ENCODE measurements at places on chromosomes 7 and 10.
A peak's percentile ranks its signal among the peaks of the same experiment; 100 is the strongest.

DNA sequence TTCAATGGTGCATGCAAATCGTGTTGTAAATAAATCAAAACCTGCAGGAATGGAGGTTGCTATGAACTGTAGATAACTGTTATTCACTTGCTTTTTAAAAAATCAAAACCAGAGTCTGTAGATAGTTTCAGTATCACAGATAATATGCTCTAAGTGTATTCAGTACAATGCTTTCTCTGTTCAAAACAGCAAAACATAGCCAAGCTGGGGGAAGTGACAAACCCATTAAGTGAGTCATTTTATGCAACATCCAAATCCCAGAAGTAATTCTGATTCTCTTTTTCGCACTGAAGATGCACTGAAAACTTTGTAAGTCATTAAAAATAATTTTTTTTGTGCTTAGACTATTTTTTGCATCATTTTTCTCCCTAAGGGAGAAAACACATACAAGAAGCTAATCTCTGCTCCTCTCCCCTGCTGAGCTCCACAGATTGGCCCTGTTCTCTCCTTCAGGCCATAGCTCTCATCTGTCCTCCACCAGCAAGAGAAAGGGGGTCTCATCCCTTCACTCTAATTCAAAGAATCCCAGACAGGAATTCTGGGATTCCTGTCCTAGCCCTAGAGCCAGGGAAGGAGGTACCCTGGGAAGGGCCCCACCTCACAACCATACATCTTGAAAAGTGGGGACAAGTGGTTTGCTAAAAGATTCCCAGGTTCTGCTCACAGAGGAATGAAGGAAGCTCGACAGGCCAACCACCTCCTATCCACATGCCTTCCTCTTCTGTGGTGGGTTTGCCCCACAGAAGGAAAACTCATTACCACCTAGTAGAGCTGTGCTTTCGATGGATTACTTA lies 4.9 kb downstream of the PRTFDC1 start:
- H3K4me1 ChIP-seq: peaks cover 6% of the 10 kb centered on the region
- H3K27ac ChIP-seq: no peak overlapping the region
- H3K27me3 ChIP-seq: no peaks in the 10 kb centered on the region
- H3K4me3 ChIP-seq: no peak overlapping the region

GRCh38 chr7:23864973-23865372 lies 155.0 kb downstream of the STK31 start:
- no peak overlapping the region for H3K4me3 ChIP-seq
- H3K27ac ChIP-seq: no peak overlapping the region
- DNase-seq: no peak
- no peaks in the 10 kb centered on the region for H3K27me3 ChIP-seq
- no peaks in the 10 kb centered on the region for H3K4me1 ChIP-seq

GRCh38 chr10:43479275-43479674 lies 42.4 kb downstream of the ZNF487 start:
- H3K27ac ChIP-seq: no peak overlapping the region
- no peak overlapping the region for H3K4me3 ChIP-seq
- H3K27me3 ChIP-seq: no peaks in the 10 kb centered on the region
- no peak for DNase-seq

DNA sequence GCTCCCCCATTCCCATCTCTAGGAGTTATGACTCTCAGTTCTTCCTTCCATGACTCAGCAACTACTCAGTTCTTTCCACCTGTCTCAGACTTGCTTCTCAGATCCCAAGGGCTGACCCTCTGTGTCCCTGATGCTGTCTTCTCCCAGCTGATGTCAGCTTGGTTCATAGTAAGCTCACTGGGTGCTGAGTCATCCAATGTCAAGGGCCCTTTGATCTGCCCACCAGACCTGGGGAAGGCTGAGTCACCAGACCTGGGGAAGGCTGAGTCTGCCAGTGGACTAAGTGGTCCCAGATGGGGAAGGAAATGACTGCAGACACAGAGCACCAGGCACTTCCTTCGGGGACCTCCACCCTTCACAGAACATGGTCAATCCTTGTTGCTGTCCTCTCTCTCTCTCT lies 76.1 kb upstream of the ZEB1 start:
- H3K27ac ChIP-seq: no peak overlapping the region
- no peaks in the 10 kb centered on the region for H3K27me3 ChIP-seq
- DNase-seq: no peak
- H3K36me3 ChIP-seq: no peaks in the 10 kb centered on the region
- no peak overlapping the region for H3K4me3 ChIP-seq

- no peak overlapping the region for H3K4me3 ChIP-seq
- H3K27ac ChIP-seq: no peak overlapping the region
- H3K27me3 ChIP-seq: no peaks in the 10 kb centered on the region
Measured at GRCh38 chr10:101535949-101536348, 52.1 kb downstream of the POLL start.

DNA sequence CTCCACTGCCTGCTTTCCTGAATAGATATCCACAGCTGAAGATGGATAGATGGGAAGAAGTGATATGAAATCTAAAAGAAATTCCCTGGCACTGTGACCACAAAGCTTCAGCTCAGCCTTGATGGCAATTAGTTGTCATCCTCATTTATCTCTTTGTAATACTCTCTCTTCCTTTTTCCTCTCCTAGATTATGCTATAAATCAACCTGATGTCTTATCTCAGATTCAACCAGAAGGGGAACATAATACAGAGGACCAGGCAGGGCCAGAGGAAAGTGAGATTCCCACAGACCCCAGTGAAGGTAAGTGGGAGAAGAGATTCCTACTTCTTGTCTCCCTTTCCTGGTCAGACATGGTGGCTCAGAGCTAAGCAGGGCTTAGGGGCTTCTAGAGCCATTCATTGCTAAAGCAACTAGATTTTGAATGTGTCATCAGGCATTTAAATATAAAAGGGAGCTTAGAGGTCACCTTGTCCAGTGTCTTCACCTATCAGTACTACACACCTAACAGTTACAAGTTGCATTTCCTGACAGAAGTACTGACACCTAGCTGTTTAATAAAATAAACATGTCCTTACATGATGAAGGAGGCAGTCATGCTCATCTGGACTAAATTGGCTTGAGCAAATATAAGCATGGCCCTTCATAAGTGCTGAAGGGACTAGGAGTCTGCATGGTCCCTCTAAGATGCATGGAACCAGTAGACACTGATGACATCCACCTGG lies 19.5 kb downstream of the ZNF398 start:
- H3K36me3 ChIP-seq: peaks cover 28% of the 10 kb centered on the region
- H3K27ac ChIP-seq: no peak overlapping the region
- no peak for DNase-seq
- no peak overlapping the region for H3K4me3 ChIP-seq
- H3K27me3 ChIP-seq: no peaks in the 10 kb centered on the region
- H3K4me1 ChIP-seq: peaks cover 10% of the 10 kb centered on the region

GRCh38 chr10:49056356-49056755 lies 59.0 kb downstream of the VSTM4 start:
- peaks cover 18% of the 10 kb centered on the region for H3K4me1 ChIP-seq
- no peaks in the 10 kb centered on the region for H3K36me3 ChIP-seq
- DNase-seq: no peak
- no peak overlapping the region for H3K4me3 ChIP-seq
- no peaks in the 10 kb centered on the region for H3K27me3 ChIP-seq
- H3K27ac ChIP-seq: no peak overlapping the region

- peaks cover 18% of the 10 kb centered on the region for H3K27me3 ChIP-seq
- no peaks in the 10 kb centered on the region for H3K36me3 ChIP-seq
- H3K4me3 ChIP-seq: peak within 1 kb of the TSS; percentile 59
- H3K4me1 ChIP-seq: peaks cover 42% of the 10 kb centered on the region
Measured at GRCh38 chr7:157010588-157011332, at the start of gene MNX1. Gene MNX1 (minus strand): TSS chr7:157010663. CDS start chr7:157010350, 313 bp downstream.

DNA sequence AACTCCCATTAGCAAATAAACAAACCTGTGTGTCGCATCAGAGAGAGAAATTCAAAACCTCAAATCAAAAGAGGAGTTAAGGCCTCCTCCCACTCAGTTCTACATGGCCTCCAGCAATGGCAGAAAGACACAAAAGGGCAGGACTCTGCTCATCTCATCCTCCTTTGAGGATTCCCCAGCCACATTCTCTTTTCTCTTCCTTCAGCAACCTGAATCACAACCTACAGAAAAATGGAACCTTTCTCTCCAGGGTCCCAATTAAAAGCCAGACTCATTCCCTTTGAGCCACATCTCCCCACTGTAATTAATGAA lies 7.9 kb downstream of the OSBPL3 start:
- peak overlapping the region; percentile 80 for H3K27ac ChIP-seq
- no peak for DNase-seq
- H3K4me1 ChIP-seq: peaks cover 53% of the 10 kb centered on the region
- no peak overlapping the region for H3K4me3 ChIP-seq

DNA sequence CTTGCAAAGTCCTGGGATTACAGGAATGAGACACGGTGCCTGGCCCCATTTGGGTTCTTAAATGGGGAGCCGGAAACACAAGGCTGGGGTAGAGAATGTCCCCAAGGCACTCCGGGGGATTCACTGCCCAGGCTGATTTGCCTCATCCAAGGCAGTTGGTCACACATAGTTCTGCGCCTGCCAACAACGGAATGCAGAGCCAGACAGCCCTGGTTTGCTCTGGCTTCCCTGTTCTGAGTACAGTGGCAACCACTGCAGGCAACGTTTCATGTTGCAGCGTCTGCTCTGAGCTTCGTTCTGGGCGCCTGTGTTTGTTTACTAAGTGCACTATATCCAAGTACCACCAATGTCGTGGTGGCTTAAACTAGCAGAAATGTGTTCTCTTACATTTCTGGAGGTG lies 61.7 kb upstream of the C1QL3 start:
- no peaks in the 10 kb centered on the region for H3K4me1 ChIP-seq
- no peak for DNase-seq
- H3K4me3 ChIP-seq: no peak overlapping the region
- no peaks in the 10 kb centered on the region for H3K27me3 ChIP-seq

- no peaks in the 10 kb centered on the region for H3K4me1 ChIP-seq
- no peak overlapping the region for H3K4me3 ChIP-seq
- no peaks in the 10 kb centered on the region for H3K36me3 ChIP-seq
- H3K27me3 ChIP-seq: no peaks in the 10 kb centered on the region
- no peak overlapping the region for H3K27ac ChIP-seq
Measured at GRCh38 chr7:38291117-38291647, 17.7 kb upstream of the TARP start.

DNA sequence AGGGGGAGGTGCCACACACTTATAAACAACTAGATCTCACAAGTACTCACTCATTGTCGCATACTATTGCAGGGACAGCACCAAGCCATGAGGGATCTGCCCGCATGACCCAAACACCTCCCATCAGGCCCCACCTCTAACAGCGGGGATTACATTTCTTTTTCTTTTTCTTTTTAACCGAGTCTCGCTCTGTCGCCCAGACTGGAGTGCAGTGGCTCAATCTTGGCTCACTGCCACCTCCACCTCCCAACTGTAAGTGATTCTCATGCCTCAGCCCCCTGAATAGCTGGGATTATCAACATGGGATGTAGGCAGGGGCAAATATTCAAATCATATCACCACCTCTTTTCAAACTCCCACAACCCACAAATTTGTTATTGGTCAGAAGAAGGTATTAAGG lies 76.7 kb downstream of the SKAP2 start:
- H3K4me3 ChIP-seq: no peak overlapping the region
- no peak overlapping the region for H3K27ac ChIP-seq
- no peaks in the 10 kb centered on the region for H3K36me3 ChIP-seq
- H3K27me3 ChIP-seq: no peaks in the 10 kb centered on the region

DNA sequence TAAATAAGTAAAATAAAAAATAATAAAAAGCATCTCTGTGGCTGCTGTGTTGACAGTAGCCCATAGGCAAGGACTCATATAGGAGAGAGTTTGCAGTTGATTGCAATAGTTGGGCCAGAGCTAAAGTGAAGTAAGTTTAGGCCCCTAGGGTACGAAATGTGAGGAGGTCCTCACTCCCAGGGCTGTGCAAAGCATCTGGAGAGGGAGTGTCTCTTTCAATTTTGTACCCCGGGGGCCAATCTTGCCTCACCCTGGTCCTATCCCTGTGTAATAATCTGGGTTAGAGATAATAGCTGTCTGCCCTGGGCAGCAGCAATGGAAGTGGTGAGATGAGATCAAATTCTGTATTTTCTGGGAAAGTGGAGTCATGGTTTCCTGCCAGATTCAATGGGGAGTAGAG lies 365.7 kb downstream of the GATA3 start:
- peaks cover 16% of the 10 kb centered on the region for H3K27me3 ChIP-seq
- H3K27ac ChIP-seq: no peak overlapping the region
- H3K36me3 ChIP-seq: no peaks in the 10 kb centered on the region
- no peak overlapping the region for H3K4me3 ChIP-seq
- H3K4me1 ChIP-seq: no peaks in the 10 kb centered on the region

DNA sequence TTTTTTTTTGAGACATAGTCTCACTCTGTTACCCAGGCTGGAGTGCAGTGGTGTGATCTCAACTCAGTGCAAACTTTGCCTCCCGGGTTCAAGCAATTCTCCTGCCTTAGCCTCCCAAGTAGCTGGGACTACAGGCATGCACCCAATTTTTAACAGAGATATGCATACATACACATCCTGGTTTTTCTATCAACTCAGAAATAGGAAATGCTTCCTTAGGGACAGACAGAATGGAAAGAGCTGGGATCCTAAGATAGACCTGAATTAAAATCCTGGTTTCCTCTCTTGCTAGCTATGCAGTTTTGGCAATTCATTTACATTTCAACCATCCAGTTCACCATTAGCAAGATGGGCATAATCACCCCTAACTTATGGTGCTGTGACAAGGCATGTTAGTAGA lies 347.5 kb downstream of the GPAM start:
- no peaks in the 10 kb centered on the region for H3K4me1 ChIP-seq
- H3K27me3 ChIP-seq: no peaks in the 10 kb centered on the region
- no peak for DNase-seq

DNA sequence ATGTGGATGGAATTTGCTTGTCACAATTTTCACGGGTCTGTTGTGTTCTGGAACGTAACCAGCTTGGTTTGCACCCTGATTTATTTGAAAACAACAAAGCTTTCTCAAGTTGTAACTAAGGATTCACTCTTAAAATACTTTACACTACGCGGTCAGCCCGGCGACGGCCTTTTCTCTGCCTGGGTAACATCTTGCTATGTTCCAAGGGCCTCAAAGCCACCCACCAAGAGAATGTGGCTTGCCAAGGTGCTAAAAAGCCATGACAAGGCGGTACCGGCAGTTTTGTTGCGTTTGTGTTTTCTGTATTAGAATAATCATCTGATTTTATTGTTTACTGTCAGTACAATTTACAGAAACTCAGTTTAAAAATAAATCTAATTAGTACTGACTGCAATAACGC lies 220.9 kb downstream of the SFMBT2 start:
- H3K36me3 ChIP-seq: no peaks in the 10 kb centered on the region
- no peak overlapping the region for H3K27ac ChIP-seq
- H3K4me1 ChIP-seq: no peaks in the 10 kb centered on the region
- no peaks in the 10 kb centered on the region for H3K27me3 ChIP-seq
- no peak overlapping the region for H3K4me3 ChIP-seq
- no peak for DNase-seq

DNA sequence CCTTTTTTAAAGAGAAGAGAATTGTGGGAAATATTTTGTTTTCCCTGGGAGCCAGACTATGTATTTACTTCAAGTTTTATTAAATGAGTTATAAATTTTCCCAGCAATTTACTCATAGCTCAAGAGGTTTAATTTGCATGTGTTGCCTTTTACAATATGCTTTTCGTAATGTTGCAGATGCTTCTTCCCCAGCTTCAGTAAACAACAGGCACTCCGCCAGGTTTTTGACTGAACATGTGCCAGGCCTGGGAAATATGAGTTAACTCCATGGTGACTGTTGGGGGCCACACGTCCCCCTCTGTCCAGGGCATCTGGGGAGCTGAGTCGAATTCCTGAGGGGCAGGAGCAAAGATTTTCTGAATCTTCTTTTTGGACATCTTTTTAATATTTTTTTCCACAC lies 545.7 kb downstream of the LRMDA start:
- no peak overlapping the region for H3K27ac ChIP-seq
- H3K36me3 ChIP-seq: no peaks in the 10 kb centered on the region
- H3K4me1 ChIP-seq: no peaks in the 10 kb centered on the region
- no peak for DNase-seq
- no peaks in the 10 kb centered on the region for H3K27me3 ChIP-seq

GRCh38 chr10:46523962-46524471 lies 32.4 kb downstream of the GPRIN2 start:
- H3K4me1 ChIP-seq: peaks cover 51% of the 10 kb centered on the region
- no peaks in the 10 kb centered on the region for H3K27me3 ChIP-seq
- H3K4me3 ChIP-seq: no peak overlapping the region
- DNase-seq: no peak
- H3K36me3 ChIP-seq: no peaks in the 10 kb centered on the region

Data from esophagus squamous epithelium (tissue), 5 donors.